ENCODE measurements at places on chromosomes 3 and 15.

DNA sequence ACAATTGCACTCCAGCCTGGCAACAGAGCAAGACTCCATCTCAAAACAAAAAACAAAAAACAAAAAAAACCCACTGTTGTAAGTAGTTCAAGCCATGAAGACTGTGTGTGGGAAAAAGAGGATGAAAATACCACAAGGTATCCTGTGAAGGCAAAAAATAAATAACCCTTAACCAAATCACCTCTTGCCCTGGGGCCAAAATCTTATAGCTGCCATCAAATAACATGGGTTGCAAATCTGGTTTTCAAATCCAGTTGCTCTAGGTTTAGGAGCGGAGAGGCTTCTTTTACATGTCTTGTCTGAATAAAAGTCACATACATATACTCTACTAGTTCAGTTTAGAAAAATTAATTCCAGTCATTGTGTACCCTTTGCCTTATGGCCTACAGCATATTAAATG is 87.0 kb upstream of the STT3B start:
- DNase-seq: no peak

DNA sequence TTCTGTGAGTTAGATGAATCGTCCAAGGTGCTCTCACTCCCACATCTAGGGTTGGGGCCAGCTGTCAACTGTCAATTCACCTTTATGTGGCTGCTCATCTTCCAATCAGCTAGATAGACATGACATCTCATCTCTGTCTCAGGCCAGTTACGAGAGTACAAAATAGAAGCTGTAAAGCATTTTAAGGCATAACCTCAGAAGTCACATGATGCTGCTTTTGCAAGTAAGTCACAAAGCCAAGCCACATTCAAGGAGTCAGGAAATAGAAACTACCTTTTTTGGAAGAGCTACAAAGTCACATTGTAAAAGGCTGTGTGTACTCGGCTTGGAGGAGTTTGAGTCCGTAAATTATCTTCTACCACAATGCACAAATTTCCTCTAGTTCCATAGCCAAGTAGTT is 5.1 kb upstream of the CCR1 start:
- no peak for DNase-seq

DNA sequence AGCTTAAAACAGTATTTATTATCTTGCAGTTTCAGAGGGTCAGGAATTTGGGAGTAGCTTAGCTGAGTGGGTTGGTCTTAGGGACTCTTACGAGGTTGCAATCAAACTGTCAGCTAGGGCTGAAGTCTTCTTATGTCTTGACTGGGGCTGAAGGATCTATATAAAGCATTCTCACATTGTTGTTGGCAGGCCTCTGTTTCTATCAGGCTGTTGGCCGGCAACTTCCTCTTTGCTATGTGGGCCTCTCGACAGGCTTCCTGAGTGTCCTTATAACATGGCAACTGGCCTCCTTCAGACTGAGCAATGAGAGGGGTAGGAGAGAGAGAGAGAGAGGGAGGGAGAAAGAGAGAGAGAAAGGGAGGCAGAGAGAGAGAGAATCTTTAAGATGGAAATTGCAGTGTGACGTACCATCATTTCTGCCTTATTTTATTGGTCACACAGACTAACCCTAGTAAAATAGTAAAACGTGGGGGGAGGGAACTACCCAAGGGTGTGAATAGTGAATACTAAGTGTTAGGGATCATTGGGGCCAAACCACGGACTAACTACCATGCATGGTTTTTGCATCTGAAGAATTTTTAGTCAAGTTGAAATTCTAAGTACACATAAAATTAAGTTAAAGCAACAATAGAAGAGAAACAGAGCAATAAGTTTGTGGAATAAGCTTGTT is 16.1 kb downstream of the FGF7 start:
- DNase-seq: peak; percentile 3

- no peak for DNase-seq
Observed at GRCh38 chr15:22918596-22919140, 61.5 kb downstream of the CYFIP1 start.

DNA sequence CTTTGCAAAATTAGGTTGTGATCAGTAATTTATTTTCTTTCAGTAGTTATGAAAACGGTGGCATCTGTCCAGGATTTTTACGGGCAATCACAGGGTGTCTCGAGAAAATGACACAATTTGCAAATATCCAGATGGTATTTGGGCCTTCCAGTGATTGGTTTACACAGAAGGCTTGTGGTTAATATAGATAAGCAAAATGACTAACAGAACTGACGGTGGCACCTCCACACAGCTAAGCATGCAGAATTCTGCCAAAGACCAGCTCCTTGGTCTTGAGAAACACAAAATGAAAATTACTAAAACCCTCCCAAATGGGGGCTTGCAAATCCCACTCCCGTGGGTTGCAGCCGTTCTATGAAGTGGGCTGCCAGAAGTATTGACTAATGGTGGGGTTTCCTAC is 5.5 kb downstream of the ARHGEF3 start:
- DNase-seq: no peak

- DNase-seq: no peak
Observed at GRCh38 chr3:164004205-164004604, 1074.1 kb downstream of the SI start.

- DNase-seq: peak; percentile 78
Observed at GRCh38 chr3:148697306-148698189, at the start of gene AGTR1. Gene AGTR1 (plus strand): TSS chr3:148697903. CDS start chr3:148741036, 43,133 bp downstream.

- DNase-seq: no peak
Observed at GRCh38 chr15:59282515-59283337, 76.1 kb downstream of the LDHAL6B start.

DNA sequence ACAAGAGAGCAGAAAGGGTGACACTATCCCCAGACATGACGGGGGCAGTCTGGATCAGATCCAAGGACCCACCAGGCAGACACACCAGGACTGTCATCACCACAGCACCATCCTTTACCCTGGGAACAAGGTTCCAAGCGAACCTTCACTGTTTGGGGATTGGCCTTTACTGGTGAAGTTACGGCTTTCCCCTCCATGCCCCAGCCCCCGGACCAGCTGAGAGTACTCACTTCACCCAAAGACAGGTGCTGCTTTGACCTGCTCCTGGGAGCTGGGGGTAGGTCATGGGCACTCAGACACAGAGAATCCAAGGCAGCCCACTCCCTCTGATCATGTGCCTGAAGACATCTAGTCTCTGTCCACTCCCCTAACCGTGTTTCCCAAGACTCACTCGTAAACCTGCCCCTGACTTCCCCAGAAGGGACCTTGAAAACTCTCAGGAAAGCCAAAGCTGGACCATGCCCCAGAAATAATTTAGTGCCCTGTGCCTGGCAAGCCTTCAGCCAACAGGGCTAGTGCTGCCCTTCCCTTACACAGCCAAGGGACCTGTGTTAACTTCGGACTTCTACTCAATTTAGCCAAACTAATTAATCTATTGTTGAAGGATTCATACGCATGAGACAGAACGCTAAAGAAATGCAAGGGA is 2.8 kb downstream of the RRP9 start:
- no peak for DNase-seq

- no peak for DNase-seq
Observed at GRCh38 chr15:46251903-46252302, 617.1 kb downstream of the SQOR start.

DNA sequence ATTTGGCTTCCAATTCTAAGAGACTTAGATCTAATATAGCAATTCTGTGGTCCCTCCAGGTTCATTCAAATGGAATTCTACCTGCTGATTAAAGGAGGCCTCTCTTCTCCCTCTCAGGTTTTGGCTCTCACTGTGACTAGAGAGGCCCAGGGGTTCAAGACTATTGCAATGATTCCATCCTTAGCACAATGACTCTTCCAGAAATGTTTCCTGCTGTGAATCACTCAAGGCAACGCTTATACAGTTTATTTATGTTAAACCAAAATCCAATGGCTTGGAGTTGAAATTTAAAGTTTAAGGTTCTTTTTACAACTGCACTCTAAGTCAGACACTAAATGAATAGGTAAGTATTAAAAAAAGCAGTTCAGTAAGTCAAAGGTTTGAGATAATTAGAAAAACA is 39.9 kb downstream of the IFT57 start:
- DNase-seq: no peak

DNA sequence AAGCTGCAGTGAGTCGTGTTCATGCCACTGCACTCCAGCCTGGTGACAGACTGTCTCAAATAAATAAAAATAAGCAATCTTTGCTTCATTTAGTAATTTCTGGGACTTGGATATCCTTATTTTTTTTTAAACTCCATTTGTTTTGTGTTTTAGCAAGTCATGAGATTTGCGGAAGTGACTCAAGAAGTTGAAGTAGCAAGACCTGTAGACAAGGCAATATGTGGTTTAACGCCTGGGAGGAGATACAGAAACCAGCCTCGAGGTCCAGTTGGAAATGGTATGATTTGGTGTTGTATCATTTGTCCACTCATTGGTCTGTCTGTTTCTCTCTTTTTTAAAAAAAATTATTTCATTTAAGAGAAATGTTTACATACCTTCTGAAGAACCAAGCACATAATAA is 16.6 kb upstream of the RPLP1 start:
- no peak for DNase-seq
